ENCODE measurements at places on chromosomes 6 and 20. TPM values are rescaled to one million over a fixed set of nuclear protein-coding genes. Genes with fewer than 3 reads are reported as not detected.

Gene GHRH
- total RNA-seq: not detected

Gene IL20RA
- total RNA-seq: not detected

Gene CAGE1
- total RNA-seq: 0.08 TPM

DNA sequence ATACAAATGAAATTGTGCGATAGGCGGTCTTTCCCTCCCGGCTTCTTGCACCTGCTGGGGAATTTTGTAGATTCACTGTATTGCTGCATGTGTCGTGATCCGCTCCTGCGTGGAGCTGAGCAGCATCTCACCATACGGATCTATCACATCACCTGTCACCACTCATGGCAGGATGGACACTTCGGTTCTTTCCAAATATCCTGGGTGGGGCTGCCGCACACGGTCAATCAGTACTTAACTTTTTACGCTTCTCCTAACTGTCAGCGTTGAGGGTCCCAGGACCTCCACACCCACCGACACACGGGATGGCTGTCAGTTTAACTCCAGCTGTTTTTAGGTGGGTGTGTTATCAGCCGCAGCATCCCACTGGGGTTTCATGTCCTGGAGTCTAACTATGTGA lies 19.2 kb downstream of the TAF4 start:
- no peak for DNase-seq
- no peaks in the 10 kb centered on the region for H3K36me3 ChIP-seq
- no peak overlapping the region for H3K27ac ChIP-seq
- H3K4me3 ChIP-seq: no peak overlapping the region

DNA sequence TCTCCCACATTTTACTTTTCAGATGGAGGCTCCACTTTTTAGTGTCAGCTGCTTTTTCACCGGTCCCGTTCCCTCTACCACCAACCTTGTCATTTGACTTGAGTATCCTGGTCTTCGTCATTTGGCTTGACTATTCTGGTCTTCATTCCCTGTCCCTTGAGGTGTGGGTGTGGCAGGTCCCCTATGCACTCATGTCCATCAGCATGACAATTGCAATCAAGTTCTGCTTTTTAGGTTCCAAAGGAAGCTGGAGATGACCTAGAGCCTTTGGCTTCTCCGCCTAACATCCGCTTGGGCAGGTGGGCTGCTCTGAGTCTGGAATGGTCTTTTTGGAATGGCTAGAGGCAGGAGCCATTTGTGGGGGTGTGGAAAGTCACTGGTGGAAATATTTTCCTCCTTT lies 99.8 kb upstream of the MLN start:
- H3K27me3 ChIP-seq: peaks cover 11% of the 10 kb centered on the region
- peaks cover 62% of the 10 kb centered on the region for H3K4me1 ChIP-seq
- peak overlapping the region; percentile 73 for H3K4me3 ChIP-seq
- peaks cover 3% of the 10 kb centered on the region for H3K36me3 ChIP-seq
- DNase-seq: no peak

GRCh38 chr6:150641398-150642139 lies 41.9 kb downstream of the PLEKHG1 start:
- H3K36me3 ChIP-seq: no peaks in the 10 kb centered on the region
- peaks cover 6% of the 10 kb centered on the region for H3K4me1 ChIP-seq
- peaks cover 6% of the 10 kb centered on the region for H3K27me3 ChIP-seq
- no peak overlapping the region for H3K4me3 ChIP-seq

DNA sequence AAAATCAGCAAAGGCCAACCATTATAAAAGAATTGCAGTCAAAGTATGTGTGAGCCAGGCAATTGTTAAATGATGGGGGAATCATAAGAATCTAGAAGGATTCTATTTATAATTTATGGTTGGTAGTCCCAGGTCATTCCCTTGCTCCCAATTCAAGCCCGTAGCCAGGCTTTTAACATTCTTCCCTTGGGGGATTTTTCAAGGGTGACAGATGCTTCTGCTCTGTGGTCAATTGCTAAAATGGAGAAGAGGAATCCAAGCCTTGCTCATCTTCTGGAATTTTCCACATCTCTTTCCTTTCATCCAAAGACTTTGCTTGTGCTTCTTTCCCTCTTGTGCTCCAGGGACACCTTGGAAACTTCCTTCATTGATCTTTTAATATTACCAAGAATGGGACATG lies 18.0 kb upstream of the BCAS1 start:
- peaks cover 13% of the 10 kb centered on the region for H3K27me3 ChIP-seq
- no peaks in the 10 kb centered on the region for H3K36me3 ChIP-seq
- H3K4me1 ChIP-seq: peaks cover 5% of the 10 kb centered on the region
- no peak overlapping the region for H3K4me3 ChIP-seq
- H3K27ac ChIP-seq: no peak overlapping the region

- no peaks in the 10 kb centered on the region for H3K27me3 ChIP-seq
- H3K4me1 ChIP-seq: peaks cover 30% of the 10 kb centered on the region
- peaks cover 80% of the 10 kb centered on the region for H3K36me3 ChIP-seq
- DNase-seq: no peak
- H3K27ac ChIP-seq: peak overlapping the region; percentile 26
Observed at GRCh38 chr20:3916364-3916763, 27.2 kb downstream of the PANK2 start.

DNA sequence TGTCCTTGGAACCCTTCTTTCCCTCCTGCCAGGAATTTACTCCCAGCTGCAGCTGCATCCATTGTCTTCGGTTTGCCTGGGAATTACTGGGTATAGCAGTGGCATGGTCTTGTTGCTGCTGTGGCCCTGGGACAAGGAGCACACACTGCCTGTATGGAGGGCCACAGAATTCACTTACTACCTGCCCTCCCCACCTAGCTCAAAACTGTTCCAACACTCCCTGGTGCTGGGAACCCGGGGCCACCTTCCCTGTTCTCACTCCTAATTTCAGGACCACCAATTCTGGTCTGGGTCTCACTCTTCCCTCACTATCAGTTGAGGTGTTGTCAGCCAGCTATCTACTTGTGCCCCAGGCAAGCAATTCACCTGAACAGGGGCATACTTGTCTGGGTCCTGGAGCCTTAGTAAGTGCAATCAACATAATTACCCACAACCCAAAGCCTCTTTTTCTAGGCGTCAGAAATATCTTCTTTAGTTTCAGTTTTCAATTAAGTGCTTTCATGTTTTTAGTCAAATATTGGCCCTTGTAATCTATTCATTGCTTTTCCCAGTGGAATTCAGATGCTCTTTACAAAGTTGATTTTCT lies 47.2 kb downstream of the METTL24 start:
- H3K27ac ChIP-seq: no peak overlapping the region
- H3K27me3 ChIP-seq: peaks cover 7% of the 10 kb centered on the region

DNA sequence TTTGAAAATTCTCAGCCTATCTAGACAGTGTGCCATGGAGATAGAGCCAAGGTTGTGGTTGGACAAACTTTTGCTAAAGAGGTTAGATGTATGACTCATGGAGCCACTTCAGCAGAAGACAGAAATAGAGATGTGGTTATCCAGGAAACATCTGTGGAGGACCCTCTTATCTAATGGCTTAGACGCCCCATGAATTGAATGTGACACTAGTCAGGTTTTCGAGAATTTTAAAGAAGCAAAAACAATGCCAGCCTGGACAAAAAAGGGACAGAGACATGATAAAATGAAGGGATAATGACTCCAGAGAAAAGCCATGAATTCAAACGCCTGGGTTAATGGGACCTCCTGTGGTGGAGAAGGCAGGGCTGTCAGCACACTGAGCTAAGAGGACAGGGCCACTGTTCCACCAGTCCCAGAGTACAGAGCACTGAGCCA lies 280.5 kb downstream of the CLVS2 start:
- no peak overlapping the region for H3K4me3 ChIP-seq
- H3K27me3 ChIP-seq: no peaks in the 10 kb centered on the region
- no peaks in the 10 kb centered on the region for H3K4me1 ChIP-seq
- no peaks in the 10 kb centered on the region for H3K36me3 ChIP-seq
- no peak overlapping the region for H3K27ac ChIP-seq
- no peak for DNase-seq

DNA sequence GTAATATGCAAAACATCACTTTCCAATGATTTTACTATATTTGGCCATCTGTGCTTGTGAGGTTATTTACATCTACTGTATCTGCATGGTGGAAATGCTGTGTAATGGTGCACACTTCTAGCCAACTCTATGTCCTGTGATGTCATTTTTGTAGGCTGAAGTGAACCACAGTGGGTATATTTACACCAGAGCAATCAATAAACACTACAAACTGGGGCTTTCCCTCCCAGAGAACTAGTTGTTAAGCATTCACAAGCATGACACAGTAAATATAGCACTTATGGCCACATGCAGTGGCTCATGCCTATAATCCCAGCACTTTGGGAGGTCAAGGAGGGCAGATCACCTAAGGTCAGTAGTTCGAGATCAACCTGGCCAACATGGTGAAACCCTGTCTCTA lies 4.9 kb downstream of the SLC22A2 start:
- peaks cover 2% of the 10 kb centered on the region for H3K27me3 ChIP-seq
- no peaks in the 10 kb centered on the region for H3K36me3 ChIP-seq
- H3K4me1 ChIP-seq: no peaks in the 10 kb centered on the region
- H3K4me3 ChIP-seq: no peak overlapping the region
- H3K27ac ChIP-seq: no peak overlapping the region

DNA sequence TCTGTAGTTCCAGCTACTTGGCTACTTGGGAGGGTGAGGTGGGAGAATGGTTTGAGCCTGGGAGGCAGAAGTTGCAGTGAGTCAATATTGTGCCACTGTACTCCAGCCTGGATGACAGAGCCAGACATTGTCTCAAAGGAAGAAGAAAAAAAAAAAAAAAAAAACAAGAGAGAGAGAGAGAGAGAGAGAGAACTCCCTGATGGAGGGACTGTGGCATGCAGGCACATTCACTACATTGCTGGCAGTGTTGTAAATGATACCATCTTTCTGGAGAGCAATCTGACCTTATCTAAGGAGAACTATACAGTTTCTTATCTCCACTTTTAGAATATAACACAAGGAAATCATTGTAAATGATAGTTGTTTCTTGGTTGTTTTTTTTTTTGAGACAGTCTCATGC lies 85.1 kb downstream of the MDN1 start:
- DNase-seq: no peak
- H3K27ac ChIP-seq: no peak overlapping the region
- H3K27me3 ChIP-seq: no peaks in the 10 kb centered on the region
- no peak overlapping the region for H3K4me3 ChIP-seq

DNA sequence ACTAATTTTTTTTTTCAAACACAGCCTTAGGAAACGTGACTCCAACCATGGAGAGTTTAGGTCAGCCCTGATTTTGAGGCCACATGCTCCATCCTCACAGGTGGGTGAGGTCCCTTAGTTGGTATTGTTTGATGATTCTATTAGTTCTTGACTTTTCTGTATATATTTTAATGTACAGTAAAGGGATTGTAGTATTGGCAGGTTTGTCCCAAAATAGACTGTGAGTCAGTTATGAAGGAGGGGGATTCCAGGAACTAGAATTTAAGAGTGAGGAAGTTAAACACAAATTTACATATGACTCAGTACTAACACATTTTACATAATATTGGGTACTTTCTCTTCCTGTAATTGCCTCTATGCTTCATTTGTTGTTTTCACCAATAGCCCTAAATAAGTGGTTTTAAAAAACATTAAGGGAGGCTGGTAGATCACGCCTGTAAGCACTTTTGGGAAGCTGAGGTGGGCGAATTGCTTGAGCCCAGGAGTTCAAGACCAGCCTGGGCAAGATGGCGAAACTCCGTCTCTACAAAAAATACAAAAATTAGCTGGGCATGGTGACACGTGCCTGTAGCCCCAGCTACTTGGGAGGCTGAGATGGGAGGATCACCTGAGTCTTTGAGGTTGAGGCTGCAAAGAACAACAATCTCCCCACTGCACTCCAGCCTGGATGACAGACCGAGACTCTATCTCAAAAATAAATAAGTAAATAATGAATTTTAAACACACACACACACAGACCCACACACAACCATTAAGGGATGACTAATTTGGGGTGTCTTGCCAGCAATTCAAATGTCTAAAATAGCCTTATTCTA lies 81.8 kb downstream of the SGK1 start:
- H3K27ac ChIP-seq: peak overlapping the region; percentile 84
- peak overlapping the region; percentile 8 for H3K4me3 ChIP-seq
- DNase-seq: peak; percentile 21
- peaks cover 47% of the 10 kb centered on the region for H3K4me1 ChIP-seq
- H3K36me3 ChIP-seq: peaks cover 9% of the 10 kb centered on the region
- H3K27me3 ChIP-seq: no peaks in the 10 kb centered on the region

DNA sequence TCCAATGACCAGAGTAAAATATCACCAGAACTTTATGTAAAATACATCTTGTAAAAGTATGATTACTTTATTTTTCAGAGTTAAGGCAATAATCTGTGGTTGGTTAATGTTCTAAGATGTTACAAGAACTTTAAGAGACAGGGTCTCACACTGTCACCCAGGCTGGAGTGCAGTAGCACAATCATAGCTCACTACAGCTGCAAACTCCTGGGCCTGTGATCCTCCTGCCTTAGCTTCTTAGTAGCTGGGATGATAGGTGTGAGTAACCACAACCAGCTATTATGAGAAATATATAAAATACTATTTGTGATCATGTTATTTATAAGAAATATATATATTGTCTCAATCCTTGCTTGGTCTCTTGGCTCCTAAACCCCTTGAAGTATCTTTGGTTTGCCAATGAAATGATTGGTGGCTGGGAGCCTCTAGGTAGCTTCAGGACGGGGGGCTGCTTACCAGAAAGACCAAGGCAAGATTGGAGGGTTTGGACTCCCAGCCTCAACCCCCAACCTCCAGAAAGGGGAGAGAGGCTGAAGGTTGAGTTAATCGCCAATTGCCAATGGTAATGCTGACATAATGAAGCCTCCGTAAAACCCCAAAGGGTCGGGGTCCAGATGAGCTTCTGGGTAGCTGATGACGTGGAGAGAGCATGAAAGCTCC lies 15.4 kb downstream of the SOD2 start:
- H3K27ac ChIP-seq: no peak overlapping the region
- peaks cover 31% of the 10 kb centered on the region for H3K4me1 ChIP-seq
- DNase-seq: no peak
- H3K27me3 ChIP-seq: no peaks in the 10 kb centered on the region
- H3K36me3 ChIP-seq: peaks cover 43% of the 10 kb centered on the region

DNA sequence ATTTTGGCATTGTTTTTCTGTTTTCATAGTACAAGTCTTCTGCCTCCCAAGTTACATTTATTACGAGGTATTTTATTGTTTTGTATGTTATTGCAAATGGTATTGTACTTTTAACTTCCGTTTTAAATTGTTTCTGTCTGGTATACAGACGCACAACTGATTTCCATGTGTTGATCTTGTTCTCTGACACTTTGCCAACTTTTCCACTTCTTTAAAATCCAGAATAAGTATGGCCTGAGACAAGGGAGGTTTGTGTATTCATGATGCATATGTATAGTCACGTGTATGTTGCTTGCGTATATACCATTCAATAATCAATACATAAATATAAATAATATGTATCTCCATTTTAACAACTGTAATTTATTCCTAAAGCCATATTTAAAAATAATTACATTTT lies 41.2 kb downstream of the THBS2 start:
- DNase-seq: no peak
- no peak overlapping the region for H3K27ac ChIP-seq
- H3K36me3 ChIP-seq: peaks cover 10% of the 10 kb centered on the region

- peak overlapping the region; percentile 95 for H3K27ac ChIP-seq
- H3K36me3 ChIP-seq: no peaks in the 10 kb centered on the region
- H3K27me3 ChIP-seq: no peaks in the 10 kb centered on the region
Observed at GRCh38 chr6:45376310-45377042, 1.3 kb downstream of the SUPT3H start.

All from activated CD4-positive, alpha-beta memory T cell treated with anti-CD3 and anti-CD28 coated beads, Interleukin-2, amount 10 ng/mL, durations not matched to agents 7 days and 5 days (primary cell).